ENCODE measurements at places on chromosomes 4 and X.

DNA sequence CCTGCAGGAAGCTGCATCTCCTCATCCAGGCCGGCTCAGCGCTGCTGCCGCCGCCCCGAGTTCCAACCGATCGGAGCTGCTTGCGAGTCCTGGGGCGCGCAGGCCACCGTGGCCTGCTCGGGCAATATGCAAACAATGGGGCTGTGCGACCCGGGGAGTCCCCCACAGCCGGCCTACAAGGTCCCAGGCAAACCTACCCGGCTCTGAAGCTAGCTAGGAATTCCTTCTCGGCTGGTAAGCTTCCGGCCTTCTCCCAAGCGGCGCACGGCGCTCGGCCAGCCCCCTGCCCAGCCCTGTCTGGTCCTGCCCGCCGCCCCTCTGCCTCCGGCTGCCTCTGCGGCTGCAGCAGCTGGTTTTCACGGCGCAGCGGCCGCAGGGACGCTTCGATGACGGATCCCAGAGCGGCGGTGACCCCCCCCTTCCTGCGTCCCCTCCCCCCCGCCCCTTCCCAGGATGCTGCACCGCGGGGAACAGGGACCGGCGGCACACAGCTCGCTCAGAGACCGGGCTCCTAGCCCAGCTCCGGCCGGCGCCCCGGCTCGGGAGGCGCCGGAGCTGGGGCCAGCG is 59.4 kb downstream of the TSC22D3 start:
- peak; percentile 27 for DNase-seq

- no peak for DNase-seq
These were observed 359.4 kb upstream of the FSTL5 start for GRCh38 chr4:162523171-162523570.

GRCh38 chrX:9285342-9285771 is 179.5 kb upstream of the TBL1X start:
- DNase-seq, result no peak

DNA sequence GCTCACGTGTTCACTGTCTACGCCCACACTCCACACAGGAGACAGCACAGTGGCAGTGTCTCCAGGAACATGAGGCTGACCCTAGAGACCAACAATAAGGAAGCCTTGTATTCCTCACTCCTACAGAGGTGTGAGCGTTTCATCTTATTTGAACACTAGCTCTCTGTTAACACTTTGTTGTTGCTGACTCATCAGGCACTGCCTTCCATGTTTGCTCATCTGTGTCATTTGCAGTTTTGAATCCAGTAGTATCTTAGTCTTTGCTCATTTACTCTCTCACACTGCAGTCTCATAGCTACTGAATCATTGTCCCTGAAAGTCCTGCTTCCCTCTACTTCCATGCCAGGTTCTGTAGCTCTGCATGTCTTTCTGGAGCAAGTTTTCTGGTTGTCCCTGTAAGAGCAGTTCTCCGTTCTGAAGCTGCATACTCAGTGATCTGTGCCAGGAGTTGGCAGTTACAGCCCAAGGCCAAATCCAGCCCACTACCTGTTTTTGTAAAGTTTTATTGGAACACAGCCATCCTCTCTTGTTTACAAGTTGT is 80.3 kb upstream of the DCLK2 start:
- DNase-seq, result no peak

DNA sequence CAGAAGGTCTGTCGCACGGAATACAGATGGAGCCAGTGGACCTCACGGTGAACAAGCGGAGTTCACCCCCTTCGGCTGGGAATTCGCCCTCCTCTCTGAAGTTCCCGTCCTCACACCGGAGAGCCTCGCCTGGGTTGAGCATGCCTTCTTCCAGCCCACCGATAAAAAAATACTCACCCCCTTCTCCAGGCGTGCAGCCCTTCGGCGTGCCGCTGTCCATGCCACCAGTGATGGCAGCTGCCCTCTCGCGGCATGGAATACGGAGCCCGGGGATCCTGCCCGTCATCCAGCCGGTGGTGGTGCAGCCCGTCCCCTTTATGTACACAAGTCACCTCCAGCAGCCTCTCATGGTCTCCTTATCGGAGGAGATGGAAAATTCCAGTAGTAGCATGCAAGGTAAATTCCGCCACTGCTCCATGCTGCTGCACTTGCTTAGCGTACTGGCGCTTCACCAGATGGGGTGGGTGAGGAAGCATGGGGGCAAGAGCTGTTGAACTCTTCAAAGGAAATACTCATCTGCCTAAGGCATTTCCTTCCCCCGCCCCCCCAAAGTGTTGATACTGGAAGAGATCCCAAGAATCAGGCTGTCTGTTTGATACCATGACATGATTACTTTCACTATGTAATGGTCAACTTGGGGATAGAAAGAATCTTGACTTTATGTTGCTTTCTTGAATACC is 24.8 kb downstream of the KLF3 start:
- no peak for DNase-seq

DNA sequence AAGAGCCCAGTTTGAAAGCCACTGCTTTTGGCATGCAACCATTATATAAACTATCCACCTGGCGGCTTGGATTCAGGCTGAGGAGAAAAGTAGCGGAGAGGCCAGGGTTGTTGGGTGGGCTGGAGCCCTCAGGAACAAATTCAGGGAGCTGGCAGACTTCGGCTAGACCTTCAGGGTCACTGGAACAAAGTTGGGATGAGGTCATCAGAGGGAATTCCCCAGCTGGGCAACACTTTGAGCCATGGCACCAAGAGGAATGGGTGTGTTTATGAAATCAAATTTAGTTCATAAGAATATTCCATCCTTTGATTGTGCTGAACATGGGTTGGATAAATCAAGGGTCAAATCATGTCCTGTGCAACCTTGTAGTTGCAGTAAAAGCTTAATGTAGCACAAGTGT is 22.0 kb downstream of the MTMR1 start:
- DNase-seq, result no peak

- peak; percentile 59 for DNase-seq
These were observed 149.9 kb downstream of the FGF16 start for GRCh38 chrX:77597090-77597489.

GRCh38 chr4:100836929-100837328 is 319.1 kb upstream of the EMCN start:
- DNase-seq, result no peak

DNA sequence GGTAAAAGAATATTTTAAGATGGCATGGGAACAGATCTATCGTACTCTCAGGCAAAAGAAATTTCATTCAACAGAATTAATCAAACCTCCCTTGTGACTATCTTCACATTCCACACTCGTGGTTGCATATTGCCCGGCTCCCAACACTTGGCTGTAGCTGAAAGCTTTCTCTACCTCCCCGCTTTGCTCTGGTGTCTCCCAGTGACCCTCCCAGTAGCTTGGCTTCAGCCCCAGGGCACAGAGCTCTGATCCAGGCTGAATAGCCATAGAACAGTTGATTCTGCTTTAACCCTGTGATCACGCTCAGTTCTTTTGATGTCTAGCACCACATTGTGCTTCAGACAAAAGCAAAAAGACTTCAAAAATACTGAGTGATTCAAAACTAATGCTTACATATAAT is 24.6 kb downstream of the SLC7A11 start:
- DNase-seq, result no peak

DNA sequence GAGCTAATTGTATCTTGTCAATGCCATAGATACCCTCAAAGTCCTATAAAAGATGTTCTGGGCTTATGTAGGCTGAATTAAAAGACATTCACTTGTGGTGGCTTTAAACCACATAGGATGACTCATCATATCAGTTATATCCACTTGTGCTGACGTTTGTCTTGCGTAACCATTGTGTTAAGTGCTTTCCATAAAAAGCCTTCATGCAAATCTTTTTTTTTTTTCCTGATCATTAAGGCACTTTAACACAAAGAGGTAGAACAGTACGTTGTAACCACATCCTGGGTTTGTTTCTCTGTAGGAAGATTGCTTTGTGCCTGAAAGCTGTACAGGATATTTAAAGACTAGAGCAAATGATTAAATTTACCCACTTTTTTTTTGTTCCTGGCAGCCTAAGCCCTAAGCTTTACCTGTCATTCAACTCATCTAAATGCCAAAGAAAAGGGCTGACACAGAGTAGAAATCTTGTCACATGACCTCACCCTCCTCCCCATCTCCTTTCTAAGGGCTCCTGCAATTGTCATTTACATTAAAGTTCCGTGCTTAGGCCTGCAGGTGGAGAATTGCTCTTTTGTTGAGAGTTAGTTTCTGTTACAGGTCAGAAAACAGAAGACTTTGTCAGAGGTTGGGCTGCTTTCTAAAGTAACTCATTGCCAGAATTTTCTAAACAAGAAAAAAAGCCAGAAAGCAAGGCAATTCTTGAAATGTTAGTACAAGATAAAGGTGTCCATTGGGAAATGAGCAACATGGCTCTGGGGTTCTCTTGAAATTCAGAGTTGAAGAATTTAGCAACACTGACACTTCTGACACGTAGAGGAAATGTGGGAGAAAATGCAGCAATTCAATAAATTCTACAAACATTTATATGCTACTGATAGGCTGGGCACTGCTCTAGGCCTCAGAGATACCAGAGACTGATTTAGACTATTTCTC is 555.6 kb downstream of the PPARGC1A start:
- DNase-seq, result peak; percentile 96

DNA sequence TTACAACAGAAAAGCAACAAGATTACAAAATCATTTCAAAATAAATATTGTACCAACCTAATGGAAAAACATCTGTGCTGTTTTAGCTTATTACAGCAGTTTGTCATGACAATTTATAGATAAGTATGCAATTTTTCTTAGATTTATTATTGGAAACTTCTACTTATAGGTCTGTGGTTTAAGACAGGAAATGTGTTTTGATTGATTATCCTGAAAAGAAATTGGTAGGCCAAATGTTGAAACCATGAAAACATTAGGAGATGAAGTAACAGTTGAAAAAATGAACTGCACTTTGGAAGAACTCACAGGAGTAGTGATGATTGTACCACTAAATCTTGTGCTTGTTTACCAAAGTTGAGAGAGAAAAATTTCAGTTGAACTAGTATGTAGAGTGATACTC is 162.2 kb upstream of the GIMD1 start:
- peak; percentile 4 for DNase-seq

DNA sequence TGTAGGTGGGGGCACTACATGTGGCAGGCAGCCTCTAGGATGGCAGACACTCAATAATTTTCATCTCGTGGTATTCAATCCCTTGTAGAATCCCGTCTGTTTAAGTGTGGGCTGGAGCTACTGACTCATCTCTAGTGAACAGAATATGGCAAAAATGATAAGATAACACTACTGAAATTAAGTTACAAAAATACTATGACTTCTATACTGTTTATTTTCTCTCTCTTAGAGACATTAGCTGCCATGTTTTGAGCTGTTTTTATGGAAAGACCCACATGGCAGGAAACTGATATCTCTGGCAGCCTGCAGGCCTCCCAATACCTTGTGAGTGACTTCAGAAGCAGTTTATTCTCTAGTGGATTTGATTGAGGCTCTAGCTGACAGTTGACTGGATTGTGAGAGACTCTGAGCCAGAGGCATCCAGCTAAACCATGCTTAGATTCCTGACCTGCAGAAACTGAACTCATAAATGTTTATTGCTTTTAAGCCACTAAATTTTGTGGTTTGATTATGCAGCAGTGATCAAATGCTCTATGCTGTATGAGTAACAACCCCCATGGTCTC is 298.8 kb upstream of the CTSO start:
- DNase-seq, result peak; percentile 25

- peak; percentile 0 for DNase-seq
These were observed 263.0 kb upstream of the ZFP42 start for GRCh38 chr4:187732524-187732923.

DNA sequence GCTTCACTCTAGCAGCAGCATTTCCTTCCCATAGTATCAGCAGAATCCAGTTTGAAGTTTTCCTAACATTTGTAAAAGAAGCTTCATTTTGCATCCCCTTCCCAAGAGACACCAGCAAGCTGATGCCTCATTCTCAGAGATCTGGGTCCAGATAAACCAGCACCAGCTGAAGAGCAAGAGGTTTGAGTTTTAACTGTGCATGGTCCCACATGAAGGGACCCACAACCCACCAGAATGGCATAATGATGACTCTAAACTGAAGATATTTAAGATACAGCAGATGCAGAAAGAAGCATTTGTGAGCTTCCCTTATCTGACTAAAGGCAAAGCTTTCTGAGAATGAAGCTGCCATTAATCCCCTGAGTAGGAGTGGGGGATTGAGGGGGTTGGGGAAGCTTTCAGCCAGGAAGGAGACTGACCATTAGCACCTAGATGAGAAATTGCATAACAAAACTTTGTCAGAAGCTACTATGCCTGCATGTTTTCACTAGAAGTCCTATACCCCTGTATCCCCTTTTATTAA is 18.6 kb downstream of the NUDT6 start:
- DNase-seq, result no peak

DNA sequence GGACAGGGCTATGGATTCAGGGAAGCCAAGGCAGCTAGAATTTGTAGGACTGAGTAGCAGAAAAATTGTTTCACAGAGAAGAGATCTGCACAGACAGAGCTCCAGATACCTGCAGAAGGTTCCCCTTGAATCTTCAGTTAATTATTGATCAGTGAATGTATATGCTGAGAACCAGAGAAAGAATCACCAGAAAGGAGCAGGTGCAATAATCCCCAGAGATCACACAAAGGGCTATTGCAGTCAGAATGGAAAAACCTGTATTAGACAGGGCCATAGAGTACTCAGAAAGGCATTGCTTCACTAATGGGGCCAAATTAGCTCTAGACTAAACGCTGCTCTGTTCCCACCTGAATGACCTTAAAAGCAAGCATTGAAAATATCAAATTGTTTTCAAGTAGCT is 35.5 kb upstream of the SMAD1 start:
- DNase-seq, result no peak

GRCh38 chrX:38678821-38679220 is 117.5 kb downstream of the TSPAN7 start:
- DNase-seq, result no peak

DNA sequence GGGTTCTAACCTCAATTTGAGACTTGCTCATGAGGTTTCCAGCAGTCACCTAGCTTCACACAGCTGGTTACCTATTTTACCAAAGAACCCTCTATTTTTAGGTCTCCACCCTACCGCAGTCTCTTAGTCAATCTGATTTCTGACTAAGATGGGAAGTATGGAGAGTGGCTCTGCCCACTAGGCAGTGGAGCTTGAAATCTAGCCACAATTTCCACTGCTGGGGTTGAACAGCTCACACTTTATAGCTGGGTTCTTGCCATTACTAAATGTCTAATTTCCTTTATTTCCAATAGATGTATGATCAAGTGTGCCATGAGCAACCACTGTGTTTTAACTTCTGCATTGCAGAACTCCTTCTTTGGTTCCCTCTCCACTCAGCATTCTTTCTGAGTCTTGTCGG is 43.1 kb downstream of the GASK1B start:
- no peak for DNase-seq

- no peak for DNase-seq
These were observed 133.2 kb upstream of the ANXA3 start for GRCh38 chr4:78418406-78418805.

- DNase-seq, result no peak
These were observed 202.2 kb downstream of the TRIML1 start for GRCh38 chr4:188341428-188341827.

GRCh38 chr4:2765832-2766526 is 9.8 kb upstream of the TNIP2 start:
- no peak for DNase-seq

DNA sequence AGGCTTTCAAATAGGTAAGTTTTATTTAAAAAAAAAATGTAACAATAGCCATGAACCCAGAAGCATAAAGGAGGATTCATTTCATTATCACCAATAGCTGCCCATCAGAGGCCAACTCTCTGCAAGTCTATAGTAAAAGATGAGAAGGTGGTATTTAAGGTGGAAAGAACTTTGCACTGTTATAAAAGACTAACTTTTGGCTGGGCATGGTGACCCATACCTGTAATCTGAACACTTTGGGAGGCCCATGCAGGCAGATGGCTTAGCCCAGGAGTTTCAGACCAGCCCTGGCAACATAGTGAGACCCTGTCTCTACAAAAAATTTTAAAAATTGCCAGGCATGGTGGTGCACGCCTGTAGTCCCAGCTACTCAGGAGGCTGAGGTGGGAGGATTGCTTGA is 43.3 kb downstream of the RPS3A start:
- DNase-seq, result no peak
